T-helper 17 cell (primary cell): ENCODE measurements at places on chromosomes 11 and 22.

GRCh38 chr11:110928391-110928790 is 216.2 kb upstream of the ARHGAP20 start:
- no peak for DNase-seq

DNA sequence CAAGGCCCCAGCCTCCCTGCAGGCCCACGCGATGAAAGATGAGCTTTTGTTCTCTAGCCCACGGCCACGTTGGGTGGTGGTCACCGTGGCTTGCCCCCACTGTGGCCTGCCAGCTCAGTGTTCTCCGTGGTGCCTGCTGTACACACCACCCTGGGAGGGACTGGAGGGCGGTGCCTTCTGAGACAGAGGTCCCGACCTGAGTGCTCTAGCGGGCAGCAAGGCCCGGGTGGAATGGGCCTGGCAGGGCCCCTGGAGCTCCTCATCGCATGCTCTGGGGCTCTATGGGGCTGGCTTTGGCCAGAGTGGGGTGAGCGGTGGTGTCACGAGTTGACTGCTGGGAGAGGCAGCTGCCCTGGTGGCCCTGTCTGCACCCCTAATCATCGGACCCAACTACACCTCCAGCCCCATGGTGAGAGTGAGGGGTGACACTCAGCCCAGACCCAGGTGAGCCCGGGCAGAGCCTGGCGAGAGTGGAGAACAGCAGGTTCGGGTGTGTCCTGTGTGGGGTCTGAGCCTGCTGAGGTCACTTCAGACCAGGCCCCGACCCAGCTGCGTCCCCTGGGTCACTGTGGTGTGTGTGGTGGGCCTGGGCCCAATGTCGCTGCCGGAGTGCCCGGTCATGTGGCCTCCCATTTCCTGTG is 541.9 kb downstream of the TBC1D22A start:
- no peak for DNase-seq

DNA sequence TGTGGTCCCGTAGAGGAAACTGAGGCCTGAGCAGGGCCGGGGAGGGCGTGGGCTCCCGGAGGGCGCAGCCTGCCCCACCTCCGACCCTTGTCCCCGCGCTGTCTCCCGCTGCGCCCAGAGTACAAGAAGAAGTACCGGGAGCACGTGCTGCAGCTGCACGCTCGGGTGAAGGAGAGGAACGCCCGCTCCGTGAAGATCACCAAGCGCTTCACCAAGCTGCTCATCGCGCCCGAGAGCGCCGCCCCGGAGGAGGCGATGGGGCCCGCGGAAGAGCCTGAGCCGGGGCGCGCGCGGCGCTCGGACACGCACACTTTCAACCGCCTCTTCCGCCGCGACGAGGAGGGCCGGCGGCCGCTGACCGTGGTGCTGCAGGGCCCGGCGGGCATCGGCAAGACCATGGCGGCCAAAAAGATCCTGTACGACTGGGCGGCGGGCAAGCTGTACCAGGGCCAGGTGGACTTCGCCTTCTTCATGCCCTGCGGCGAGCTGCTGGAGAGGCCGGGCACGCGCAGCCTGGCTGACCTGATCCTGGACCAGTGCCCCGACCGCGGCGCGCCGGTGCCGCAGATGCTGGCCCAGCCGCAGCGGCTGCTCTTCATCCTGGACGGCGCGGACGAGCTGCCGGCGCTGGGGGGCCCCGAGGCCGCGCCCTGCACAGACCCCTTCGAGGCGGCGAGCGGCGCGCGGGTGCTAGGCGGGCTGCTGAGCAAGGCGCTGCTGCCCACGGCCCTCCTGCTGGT is 1.9 kb downstream of the NLRP6 start:
- no peak for DNase-seq

- DNase-seq = no peak
Measured at GRCh38 chr22:19275104-19275503, 16.4 kb downstream of the CLTCL1 start.

- DNase-seq = no peak
Measured at GRCh38 chr11:123587044-123587443, 67.4 kb downstream of the SCN3B start.

- no peak for DNase-seq
Measured at GRCh38 chr11:58647866-58648265, 25.4 kb downstream of the CNTF start.

DNA sequence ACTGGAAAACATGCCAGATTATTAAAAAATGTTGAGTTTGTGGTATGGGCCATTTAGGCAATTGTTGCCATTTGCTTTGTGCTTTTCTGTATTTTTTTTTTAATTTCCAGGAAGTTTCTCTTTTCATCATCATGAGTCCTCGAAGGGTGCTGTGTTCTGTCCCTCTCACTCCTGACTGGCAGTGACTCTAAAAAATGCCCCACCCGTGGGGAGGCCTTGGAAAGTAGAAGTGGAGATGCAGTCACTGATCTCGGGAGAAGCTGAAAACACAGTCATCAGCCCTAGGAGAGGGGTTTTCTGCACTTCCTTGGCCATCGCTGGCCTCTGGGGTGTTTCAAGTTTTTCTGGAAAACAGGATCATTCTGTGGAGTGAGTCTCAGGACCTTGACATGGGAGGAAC is 98.5 kb upstream of the GRK3 start:
- no peak for DNase-seq

- peak; percentile 59 for DNase-seq
Measured at GRCh38 chr11:65720211-65720934, at the start of gene RNASEH2C. Gene RNASEH2C (minus strand): TSS chr11:65720798. CDS start chr11:65720758, 40 bp downstream.

DNA sequence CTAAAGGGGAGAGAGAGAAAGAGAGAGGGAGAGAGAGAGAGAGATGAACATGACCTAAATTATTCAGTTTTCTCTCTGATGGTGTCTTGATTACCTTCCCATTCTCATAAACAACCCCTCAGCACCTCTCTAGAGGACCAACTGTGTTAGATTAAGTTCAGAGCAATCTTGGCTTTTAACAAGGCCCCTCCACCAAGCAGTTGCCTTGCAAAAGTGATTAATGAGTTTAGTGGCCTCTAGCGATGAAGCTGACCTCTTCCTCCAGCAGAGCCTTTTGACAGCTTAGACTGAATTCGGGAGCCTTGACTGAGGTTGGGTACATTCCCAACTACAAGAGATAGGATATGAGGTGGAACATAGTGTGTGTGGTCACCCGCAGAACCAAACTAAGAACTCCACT is 66.1 kb downstream of the ARL14EP start:
- DNase-seq = no peak

GRCh38 chr22:19640306-19640705 is 74.0 kb upstream of the SEPTIN5 start:
- DNase-seq = no peak

- no peak for DNase-seq
Measured at GRCh38 chr11:46251954-46252353, 25.5 kb upstream of the CREB3L1 start.

DNA sequence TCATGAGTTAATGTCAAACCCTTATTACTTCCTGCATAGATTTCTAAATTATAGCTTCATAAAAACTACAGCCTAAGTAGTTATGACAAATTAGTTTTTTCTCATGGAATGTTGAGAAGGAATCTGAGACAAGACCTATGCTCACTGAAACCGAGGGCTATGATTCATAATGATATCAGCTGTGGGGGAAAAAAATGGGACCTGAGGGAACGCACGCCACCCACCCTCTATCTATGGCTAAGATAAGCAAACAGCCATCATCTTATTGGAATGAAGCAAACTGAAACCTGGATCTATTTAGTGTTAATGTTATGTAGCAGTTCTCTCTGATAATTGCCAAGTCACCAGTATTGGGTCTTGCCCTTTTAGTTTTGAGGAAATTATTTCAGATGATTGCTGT is 906.9 kb upstream of the RAG2 start:
- no peak for DNase-seq

DNA sequence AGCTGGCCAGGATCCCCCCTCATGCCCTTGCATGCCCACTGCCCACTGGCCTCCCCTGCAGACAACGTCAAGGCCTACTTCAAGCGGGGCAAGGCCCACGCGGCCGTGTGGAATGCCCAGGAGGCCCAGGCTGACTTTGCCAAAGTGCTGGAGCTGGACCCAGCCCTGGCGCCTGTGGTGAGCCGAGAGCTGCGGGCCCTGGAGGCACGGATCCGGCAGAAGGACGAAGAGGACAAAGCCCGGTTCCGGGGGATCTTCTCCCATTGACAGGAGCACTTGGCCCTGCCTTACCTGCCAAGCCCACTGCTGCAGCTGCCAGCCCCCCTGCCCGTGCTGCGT is 7.9 kb downstream of the AIP start:
- no peak for DNase-seq

DNA sequence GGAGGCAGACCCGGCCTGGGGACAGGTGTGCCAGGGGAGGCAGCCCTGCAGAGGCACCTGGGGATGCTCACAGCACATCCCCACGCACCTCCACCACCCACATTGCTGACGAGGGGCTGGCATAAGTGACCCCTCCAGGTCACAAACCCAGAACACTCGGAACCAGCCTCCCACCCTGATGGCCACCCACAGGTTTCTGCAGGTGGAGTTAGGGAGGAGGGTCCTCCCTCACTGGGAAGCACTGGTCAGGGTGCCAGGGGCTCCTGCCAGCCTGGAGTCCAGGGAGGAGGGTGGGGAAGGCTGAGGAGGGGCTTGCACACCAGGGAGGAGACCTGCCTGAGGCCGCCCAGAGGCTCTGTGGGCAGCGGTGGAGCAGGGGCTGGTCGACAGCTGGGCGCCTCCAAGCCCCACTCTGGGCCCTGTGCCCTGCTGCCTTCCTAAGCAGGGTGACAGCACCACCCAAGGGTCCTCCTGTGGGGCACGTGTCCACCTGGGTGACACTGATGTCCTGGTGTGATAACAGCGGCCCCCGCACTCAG is 51.0 kb upstream of the CARS1 start:
- DNase-seq = no peak

- DNase-seq = no peak
Measured at GRCh38 chr11:117510646-117511045, 183.0 kb downstream of the CEP164 start.

- no peak for DNase-seq
Measured at GRCh38 chr11:111403051-111403726, 24.1 kb upstream of the POU2AF1 start.

- no peak for DNase-seq
Measured at GRCh38 chr22:46776876-46777608, 14.6 kb downstream of the TBC1D22A start.

DNA sequence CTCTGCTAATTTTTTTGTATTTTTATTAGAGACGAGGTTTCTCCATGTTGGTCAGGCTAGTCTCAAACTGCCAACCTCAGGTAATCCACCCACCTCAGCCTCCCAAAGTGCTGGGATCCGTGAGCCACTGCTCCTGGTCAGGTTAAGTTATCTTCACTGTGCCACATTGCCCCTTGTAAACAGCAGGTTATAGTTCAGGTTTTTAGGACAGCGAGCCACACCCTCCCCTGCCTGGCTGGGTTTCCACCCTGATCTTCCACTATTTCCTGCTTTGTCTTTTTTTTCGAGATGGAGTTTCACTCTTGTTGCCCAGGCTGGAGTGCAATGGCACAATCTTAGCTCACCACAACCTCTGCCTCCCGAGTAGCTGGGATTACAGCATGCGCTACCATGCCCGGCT is 16.1 kb downstream of the ACO2 start:
- no peak for DNase-seq

- no peak for DNase-seq
Measured at GRCh38 chr22:45945621-45946106, 31.3 kb downstream of the WNT7B start.

GRCh38 chr11:118907051-118908042 is 18.4 kb downstream of the BCL9L start:
- DNase-seq = peak; percentile 71

DNA sequence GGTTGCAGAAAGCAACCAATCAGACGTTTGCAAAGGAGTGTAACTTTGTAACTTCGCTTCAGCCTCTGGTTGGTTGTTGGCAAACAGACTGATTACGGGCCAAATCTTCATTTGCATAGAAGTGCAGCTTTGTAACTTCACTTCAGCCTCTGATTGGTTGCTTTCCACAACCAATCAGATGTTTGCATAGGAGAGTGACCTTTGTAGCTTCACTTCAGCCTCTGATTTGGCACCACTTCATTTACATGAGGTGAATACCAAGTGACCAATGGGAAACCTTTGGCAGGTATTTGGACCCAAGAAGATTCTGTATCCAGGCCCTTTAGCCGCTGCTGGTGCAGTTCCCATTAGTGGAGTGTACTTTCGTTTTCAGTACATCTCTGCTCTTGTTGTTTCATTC is 16.0 kb downstream of the USP47 start:
- no peak for DNase-seq

DNA sequence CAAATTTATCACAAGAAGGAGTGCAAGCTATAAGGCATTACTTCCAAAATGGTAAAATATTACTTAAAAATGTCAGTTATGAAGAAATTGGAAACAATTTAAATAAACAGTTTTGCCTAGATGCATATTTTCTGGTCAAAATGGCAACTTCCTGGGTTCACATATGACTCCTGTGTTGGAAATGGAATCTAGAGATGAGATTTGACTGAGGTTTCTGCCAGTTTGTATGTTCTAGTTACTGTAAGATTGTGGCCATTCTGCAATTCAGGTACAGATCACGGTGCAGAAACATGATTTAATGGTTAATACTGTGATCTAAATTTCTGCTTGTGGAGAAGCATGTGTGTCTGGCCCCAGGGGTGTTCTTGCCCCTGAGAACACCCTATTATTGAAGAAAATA is 3.4 kb upstream of the OR4C6 start:
- no peak for DNase-seq

- no peak for DNase-seq
Measured at GRCh38 chr22:17970201-17970708, 54.1 kb downstream of the MICAL3 start.

DNA sequence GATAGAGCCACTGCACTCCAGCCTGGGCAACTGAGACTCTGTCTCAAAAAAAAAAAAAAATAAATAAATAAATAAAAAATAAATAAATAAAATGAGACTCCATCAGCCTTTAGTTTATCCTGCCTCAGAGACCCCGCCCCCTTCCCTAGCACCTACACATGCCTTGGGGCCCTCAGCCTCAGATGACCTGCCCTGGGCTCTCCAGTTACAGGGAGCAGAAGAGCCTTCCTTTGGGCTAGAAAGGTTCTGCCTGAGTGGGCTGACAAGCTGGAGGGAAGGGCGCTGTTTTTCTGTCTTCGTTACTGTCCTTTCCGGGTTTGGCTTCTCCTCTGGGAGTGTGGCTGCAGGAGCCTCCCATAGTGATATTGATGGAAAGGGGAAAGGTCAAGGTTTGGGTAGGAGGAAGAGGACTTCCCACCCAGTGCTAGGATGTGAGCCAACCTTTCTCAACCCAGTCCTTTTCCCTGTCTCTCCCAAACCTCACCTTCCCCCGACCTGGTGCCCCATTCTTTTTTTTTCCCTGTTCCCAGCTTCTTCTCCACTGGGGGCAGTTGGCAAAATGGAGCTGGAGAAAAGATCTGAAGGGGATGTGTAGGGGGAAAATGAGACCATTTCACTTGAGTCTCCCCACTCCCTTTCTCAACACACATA is 1.5 kb upstream of the SF3B2 start:
- DNase-seq = no peak
